GM23338 (cell line): ENCODE measurements at places on chromosomes 12 and 14. TPM values are rescaled to one million over a fixed set of nuclear protein-coding genes. Genes with fewer than 3 reads are reported as not detected.

- H3K27me3 ChIP-seq, result no peaks in the 10 kb centered on the region
- no peaks in the 10 kb centered on the region for H3K36me3 ChIP-seq
- H3K4me3 ChIP-seq, result no peak overlapping the region
- 0 out of 2 replicates have a peak, but pooled peaks cover 6% of the 10 kb centered on the region for H3K4me1 ChIP-seq
Measured at GRCh38 chr12:10558789-10559188, 53.1 kb downstream of the EIF2S3B start.

Gene ALDH1L2
- total RNA-seq, result 3.9 and 9.1 TPM in 2 replicates

GRCh38 chr12:55997535-55997859 is 421 bp downstream of the SUOX start:
- no peak for DNase-seq
- peaks cover 8% of the 10 kb centered on the region; the same call in 1 of the 2 replicates for H3K36me3 ChIP-seq
- no peaks in the 10 kb centered on the region for H3K27me3 ChIP-seq
- H3K27ac ChIP-seq, result no peak overlapping the region
- peak overlapping the region; percentile 72 for H3K4me3 ChIP-seq

Gene KRT74
- total RNA-seq, result not detected in 2 replicates

DNA sequence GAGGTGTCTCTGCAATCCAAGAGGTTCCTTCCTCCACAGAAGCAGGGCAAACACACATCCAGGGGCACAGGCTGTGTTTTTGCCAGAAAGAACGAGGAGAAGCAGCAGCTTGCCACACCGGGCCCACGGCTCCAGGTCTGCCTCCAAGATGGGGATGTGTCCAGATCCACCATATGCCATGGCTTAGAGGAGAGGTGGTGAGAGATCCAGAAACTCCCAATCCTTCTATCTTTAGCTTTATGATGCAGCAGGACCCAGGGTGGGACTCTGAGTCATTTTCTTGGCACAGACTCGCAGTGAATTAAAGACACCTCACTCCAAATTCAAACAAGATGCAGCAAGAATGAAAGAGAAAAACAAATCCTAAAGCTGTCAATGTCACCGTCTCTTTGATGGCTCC is 481.4 kb upstream of the TMEM132C start:
- H3K4me3 ChIP-seq, result no peak overlapping the region
- H3K4me1 ChIP-seq, result no peaks in the 10 kb centered on the region
- no peaks in the 10 kb centered on the region for H3K27me3 ChIP-seq
- no peak overlapping the region for H3K27ac ChIP-seq

Gene PHLDA1
- total RNA-seq, result 19.3 and 21.6 TPM in 2 replicates

DNA sequence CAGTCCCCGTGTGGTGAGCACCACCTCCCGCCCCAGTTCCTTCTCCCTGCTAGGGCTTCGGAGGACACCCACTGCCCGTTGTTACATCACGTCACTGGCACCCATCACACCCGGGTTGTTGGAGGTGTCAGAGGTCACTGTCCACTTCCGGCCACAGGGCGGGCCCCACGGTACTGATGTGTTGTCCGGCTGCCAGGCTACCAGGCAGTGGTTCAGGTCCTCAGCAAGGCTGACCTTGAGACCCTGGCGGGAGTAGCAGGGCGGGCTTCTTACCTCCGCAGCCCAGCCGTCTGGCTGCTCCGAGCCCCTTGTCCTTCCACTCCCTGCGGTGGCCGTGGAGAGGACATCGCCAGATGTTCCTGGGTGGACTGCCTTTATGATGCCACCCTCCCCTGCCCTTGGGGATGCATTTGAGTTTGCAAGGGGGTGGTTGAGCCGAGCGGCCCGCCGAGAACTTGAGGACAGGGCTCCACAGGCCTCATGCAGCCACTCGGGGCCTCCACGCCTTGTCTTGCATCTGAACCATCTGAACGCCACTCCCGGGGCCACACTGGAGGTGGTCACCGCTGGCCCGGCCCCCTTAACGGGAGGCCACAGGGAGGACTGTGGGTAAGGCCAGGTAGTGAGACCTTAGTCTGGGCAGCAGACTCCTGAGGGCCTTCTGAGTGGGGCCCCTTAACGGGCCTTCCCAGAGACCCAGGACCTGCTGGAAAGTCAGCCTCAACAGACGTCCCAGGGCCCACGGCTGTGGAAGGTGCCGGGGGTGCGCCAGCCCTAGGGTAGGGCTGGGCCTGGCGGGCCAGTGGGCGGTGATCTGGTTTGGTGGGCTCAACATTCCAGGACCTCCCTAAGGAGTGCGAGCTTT is 27.1 kb upstream of the PLD4 start:
- no peaks in the 10 kb centered on the region for H3K4me1 ChIP-seq
- no peaks in the 10 kb centered on the region for H3K36me3 ChIP-seq
- H3K27me3 ChIP-seq, result no peaks in the 10 kb centered on the region
- DNase-seq, result no peak

DNA sequence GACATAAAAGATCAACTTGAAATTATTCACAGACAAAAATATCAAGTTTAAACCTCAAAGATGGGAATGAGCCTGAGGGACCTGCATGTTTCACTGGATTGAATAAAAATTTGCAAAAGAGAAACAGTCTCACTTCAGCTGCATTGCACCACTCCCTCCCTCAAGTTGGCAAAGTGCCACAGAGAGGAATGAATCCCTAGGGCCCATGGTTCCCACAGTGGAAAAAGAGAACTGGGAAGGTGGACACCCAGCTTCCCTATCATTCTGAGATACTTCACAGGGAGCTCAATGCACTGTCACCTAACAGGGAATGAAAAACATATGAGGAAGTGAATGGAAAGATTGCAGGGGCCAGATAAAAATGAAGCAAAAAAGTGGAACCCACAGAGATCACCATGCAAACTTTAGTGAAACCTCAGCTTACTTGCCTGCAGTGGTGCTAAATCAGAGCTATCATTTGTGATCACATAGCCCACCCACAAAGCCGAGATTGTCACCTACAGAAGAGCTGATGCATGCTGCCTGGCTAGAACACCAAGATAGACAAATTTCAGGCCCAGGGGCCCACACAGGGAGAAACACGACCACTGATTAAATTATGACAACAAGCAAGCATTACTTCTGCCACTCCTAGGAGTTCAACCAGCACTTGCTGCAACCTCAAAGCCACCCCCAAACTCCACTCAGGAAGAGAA is 911.3 kb downstream of the LRFN5 start:
- DNase-seq, result no peak
- no peak overlapping the region for H3K4me3 ChIP-seq
- no peaks in the 10 kb centered on the region for H3K36me3 ChIP-seq
- peaks cover 20% of the 10 kb centered on the region for H3K4me1 ChIP-seq

- H3K27ac ChIP-seq, result no peak overlapping the region
- H3K4me1 ChIP-seq, result no peaks in the 10 kb centered on the region; the same call in 1 of the 2 replicates
- H3K27me3 ChIP-seq, result no peaks in the 10 kb centered on the region
- no peak for DNase-seq
Measured at GRCh38 chr12:53485955-53486735, 13.1 kb downstream of the MAP3K12 start.

Gene TAS2R50
- total RNA-seq, result 3.4 and 5.7 TPM in 2 replicates

DNA sequence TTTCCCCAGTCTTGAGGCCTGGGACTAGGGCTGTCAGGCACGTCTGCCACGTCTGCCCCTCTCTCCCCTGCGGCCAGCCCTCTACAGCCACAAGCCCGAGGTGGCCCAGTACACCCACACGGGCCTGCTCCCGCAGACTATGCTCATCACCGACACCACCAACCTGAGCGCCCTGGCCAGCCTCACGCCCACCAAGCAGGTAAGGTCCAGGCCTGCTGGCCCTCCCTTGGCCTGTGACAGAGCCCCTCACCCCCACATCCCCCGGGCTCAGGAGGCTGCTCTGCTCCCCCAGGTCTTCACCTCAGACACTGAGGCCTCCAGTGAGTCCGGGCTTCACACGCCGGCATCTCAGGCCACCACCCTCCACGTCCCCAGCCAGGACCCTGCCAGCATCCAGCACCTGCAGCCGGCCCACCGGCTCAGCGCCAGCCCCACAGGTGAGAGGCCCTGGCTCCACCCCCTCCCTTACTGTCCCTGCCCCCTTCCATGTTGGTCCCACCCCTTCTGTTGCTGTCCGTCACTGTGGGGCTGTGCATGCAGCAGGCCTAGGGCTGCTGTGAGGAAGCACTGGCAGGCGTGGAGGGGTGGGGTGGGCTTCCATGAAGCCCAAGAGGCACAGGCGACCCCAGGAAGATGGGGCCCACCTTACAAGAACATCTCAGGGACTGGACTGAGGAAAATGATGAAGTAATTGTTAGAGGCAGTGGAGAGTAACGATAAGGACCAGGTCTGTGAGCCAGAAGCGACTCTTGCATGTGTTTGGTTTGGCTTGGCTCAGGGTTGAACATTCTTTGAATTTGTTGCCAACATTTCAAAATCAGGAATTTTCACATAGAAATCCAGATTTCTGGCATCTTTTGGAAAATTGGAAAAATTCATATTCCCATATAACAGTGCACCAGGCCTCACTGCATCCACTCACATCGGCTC is 16.8 kb downstream of the C12orf43 start:
- H3K27ac ChIP-seq, result no peak overlapping the region; the same call in 1 of the 2 replicates
- H3K4me3 ChIP-seq, result peak overlapping the region; percentile 45; the same call in 1 of the 2 replicates
- H3K36me3 ChIP-seq, result peaks cover 11% of the 10 kb centered on the region
- H3K4me1 ChIP-seq, result peaks cover 4% of the 10 kb centered on the region; the same call in 1 of the 2 replicates

GRCh38 chr12:122072031-122072970 is 6.3 kb upstream of the MLXIP start:
- no peaks in the 10 kb centered on the region for H3K4me1 ChIP-seq
- DNase-seq, result no peak
- H3K36me3 ChIP-seq, result no peaks in the 10 kb centered on the region
- H3K27ac ChIP-seq, result no peak overlapping the region
- peaks cover 2% of the 10 kb centered on the region for H3K27me3 ChIP-seq

- no peaks in the 10 kb centered on the region for H3K36me3 ChIP-seq
- H3K4me3 ChIP-seq, result no peak overlapping the region
- no peak overlapping the region for H3K27ac ChIP-seq
Measured at GRCh38 chr12:58306266-58307000, 365.1 kb downstream of the ATP23 start.

DNA sequence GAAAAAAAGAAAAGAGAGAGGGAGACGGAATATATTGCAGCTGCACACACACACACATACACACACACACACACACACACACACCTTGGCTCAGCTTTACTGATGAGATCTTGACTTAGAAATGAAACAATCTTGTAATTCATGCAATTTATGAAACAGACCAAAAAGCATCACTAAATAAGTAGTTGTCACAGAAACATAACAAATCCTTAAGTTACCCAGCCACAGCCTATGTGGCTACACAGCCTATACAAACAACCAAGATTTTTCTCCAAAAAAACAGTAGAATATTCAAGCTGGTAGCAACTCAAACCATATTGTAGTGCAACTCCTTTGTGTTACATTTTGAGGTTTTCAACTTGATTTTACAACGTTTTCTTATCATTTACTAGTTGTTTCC is 37.9 kb upstream of the GNG2 start:
- no peaks in the 10 kb centered on the region for H3K27me3 ChIP-seq
- H3K36me3 ChIP-seq, result no peaks in the 10 kb centered on the region

DNA sequence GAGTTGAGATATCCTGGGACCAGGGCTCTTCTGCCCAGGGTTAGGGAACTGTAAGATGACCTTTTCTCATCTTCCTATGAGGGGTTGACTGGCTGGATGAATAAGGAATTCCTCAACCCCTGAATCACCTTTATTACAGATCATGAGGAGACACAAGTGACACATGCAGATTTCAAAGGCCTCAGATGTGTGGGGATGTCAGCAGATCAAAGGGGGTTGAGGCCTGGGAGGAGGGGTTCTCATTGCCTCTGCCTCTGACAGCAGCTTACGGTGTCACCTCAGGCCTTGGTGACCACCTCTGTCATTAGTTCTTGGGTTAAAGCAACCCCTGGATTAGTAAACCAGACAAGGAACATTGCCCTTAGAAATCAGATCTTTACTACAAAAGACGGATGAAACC is 2.1 kb upstream of the KRT72 start:
- no peak overlapping the region for H3K27ac ChIP-seq
- DNase-seq, result no peak
- peaks cover 24% of the 10 kb centered on the region for H3K27me3 ChIP-seq
- no peaks in the 10 kb centered on the region for H3K36me3 ChIP-seq

- H3K36me3 ChIP-seq, result no peaks in the 10 kb centered on the region
- no peak overlapping the region for H3K4me3 ChIP-seq
- H3K27me3 ChIP-seq, result no peaks in the 10 kb centered on the region
- H3K4me1 ChIP-seq, result no peaks in the 10 kb centered on the region
Measured at GRCh38 chr12:95339086-95339788, 121.6 kb downstream of the VEZT start.
